CD4-positive, alpha-beta T cell treated with Interleukin-4 for 4 hours (primary cell): ENCODE measurements at places on chromosomes 16 and 17.

DNA sequence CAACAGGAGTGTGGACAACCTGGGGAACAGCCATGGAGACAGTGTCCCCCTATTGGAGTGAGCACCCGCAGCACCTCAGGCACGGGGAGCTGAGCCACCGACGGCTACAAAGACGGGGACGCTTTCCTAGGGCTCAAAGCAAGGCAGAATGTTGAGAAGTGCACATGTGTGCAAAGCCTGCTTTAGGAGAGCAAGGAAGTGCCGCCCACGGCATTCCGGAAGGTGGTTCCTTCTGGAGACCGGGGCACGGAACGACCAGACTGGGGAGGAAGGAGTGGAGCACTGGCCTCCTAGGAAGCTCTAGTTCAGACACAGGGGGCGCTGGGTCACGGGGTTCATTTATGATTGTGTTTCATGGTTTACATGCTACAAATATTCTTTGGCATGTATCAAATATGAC lies 52.2 kb downstream of the TBC1D16 start:
- no peak for DNase-seq

DNA sequence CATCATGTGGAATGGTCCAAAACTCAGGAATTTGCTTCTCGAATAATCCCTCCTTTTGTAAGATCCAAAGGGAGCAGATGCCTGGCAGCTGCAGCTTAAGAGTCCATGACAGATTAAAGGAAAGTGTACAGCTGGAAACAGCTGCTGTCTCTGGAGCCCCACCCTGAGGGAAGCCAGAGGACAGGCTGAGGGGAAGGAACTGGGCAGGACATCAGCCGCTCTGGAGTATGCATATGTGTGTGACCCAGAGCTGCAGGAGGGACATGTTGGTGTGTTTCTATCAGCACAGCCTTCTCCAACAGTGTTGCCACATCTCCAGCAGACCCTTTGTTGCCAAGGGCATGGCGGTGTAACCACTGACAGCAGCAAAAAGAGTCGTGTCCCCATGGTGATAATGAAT lies 46.2 kb downstream of the CYB561 start:
- DNase-seq: no peak

- DNase-seq: no peak
Observed at GRCh38 chr17:19384723-19385391, 2.1 kb downstream of the MFAP4 start.

DNA sequence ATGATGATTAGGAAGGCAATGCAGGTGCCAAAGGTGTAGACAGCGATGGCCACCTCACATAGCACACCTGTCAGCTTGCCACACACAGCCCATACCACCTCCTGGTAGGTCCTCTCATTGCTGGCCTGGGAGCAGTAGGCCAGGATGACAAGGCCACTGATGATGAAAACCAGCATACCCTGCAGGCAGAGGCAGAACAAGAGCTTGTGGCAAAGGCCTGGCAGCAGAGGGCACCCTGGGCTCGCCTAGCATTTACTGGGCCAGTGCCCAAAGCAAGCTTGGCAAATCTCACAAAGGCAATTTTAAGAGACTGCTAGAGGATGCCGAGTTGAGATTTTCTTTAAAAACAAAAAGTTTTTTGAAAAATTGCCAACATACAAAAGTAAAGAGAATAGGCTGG lies 5.9 kb downstream of the SLC38A7 start:
- DNase-seq: no peak

DNA sequence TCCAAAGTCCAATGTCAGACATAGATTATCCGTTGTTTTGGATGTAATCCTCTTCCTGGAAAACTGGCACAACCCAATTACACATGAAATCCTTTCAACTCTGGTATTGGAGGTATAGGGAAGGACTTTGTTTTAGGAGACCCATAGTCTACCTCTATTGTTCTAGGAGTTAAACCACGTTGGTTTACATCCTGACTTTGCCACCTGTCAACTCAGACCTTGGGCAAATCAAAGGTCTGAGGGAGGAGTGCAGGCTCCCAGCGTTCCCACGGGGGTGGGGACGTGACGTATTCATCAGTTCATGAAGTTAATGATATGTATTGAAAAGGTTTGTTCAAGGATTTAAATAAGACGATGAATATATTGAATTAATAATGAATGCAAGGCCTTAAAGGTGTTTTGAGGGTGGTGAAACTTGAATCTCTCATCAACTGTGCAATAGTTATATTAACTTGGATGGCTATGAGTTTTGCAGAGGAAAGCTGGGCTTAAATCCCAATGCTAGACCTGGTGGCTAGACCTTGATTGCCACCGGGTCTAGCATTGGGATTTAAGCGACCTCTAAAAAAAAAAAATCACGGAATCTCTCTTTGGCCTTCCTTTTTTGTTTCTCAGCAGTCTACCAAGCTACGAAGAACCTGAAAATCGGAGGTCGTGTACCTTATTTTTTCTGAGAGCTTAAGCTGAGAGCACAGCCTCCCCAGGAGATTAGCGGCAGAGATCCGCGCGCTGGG lies 744 bp upstream of the NF1 start:
- no peak for DNase-seq

DNA sequence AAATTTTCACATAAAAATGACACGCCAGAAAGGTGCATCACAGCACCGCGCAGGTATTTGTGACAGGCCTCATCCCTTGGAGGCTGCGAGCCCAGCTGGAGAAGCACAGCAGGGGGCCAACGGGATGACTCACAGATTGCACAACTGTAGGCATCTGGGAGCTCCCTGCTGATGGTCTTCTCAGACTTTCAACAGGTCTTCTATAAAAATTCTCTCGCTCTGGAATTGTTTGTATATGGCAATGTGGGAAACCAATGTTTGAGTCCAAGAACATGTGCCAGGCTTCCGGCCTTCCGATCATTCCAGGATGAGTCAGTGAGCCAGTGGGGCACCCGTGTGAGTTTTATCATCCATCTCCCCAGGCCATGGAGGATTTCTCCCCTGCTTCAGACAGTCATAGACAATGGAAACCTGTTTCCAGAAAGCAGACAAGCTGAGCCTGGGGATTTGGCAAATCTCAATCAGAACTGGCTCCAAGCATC lies 24.1 kb upstream of the ADORA2B start:
- DNase-seq: no peak

DNA sequence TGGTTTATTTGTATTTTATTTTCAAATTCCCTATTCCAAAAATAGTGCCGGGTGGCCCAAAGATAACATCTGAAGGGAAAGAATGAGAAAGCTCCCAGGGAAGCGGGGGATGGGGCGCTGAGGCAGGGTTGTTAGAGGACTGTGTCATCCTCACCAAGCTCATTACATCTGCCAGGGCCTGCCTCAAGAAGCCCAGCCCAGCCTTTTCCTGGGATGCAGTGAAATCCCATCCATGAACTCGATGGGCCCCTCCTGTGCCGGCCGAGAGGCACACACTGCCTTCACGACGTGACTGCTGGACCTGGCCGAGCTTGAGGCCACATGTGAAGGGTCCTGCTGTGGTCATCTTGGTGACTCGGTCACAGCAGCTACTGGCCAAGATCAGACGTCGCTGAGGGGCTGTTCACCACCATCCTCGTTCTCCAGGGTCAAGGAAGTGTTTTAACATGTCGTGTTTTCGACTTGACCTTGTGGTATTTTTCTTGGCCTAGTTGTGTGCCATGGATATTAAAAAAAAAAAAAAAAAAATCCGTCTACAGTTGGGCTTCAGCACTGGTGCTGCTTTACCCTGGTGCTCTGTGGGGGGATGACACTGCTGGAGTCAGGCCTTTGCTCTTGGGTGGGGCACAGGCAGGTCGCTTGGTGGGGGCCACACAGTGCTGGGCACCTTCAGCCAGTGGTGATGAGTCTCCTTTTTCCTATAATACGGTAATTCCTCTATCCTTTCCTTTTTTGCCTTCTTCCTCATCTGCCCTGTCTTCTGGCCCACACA lies 4.9 kb downstream of the TIMM22 start:
- no peak for DNase-seq

GRCh38 chr16:51166541-51166940 lies 15.5 kb upstream of the SALL1 start:
- no peak for DNase-seq

GRCh38 chr17:34997355-34997862 lies 17.1 kb downstream of the LIG3 start:
- no peak for DNase-seq

- no peak for DNase-seq
Observed at GRCh38 chr17:44076716-44077594, 6.4 kb downstream of the G6PC3 start.

GRCh38 chr17:82449131-82449882 lies 1.2 kb downstream of the CYBC1 start:
- DNase-seq: peak; percentile 69

- DNase-seq: no peak
Observed at GRCh38 chr16:61295311-61295710, 740.9 kb downstream of the CDH8 start.

DNA sequence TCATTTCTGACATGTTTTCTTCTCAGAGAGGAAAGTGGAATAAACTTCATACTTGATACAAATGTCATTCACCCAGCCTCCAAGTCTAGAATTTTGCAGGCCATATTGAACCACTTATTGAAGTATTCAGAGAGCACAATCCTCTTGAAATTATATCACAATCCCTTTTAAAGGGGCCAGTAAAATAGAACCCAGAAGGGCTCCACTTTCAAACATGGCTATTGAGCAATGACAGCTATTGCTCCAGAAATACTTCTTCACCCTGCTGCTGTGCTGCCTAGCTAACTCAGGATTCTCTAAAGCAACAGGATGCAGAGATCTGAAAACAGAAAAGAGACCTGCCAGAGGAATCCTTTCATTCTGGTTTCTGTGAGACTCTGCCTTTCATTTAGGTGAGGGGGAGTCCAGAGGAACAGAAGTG lies 275.0 kb upstream of the CDH5 start:
- DNase-seq: no peak

GRCh38 chr16:49859125-49859811 lies 3.4 kb upstream of the ZNF423 start:
- DNase-seq: no peak

GRCh38 chr17:52297230-52298010 lies 138.9 kb upstream of the CA10 start:
- DNase-seq: no peak

GRCh38 chr17:8382880-8383142 lies 182 bp downstream of the RPL26 start:
- DNase-seq: no peak

- no peak for DNase-seq
Observed at GRCh38 chr17:46930051-46930450, 7.1 kb downstream of the GOSR2 start.

DNA sequence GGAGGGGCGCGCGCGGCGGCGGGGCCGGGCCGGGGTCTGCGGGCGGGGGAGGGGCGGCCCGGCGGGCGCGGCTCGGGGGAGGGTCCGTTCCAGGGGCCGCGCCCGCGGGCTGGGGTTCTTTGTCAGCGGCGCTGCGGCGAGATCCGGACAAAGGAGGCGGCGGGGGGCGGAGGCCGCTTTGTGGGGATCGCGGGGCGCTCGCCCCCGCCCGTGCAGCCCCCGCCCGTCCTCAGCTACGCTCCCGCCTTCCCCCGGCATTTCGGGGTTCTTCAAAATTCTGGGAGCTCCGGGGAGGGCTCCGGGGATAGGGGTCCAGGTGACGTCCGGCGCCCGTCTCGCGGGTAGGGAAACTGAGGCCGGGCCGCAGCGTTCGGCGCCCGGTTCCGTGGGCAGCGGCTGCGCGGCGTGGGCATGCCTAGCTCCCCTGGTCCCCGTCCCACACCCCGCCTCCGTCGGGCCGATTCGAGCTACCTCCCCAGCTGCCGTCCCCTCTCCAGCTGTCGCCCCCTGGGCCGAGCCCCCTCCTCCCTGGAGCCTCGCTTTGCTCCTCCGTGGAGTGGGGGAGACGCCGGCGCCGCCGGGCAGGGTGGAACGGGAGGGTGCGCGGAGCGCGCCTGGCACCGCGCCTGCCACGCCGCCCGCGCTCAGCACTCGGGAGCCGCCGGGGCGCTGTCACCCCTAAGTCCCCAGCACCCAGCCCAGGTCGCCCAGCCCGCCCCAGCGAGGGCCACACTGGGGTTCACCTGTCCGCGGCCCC lies 546 bp downstream of the SNN start:
- no peak for DNase-seq

DNA sequence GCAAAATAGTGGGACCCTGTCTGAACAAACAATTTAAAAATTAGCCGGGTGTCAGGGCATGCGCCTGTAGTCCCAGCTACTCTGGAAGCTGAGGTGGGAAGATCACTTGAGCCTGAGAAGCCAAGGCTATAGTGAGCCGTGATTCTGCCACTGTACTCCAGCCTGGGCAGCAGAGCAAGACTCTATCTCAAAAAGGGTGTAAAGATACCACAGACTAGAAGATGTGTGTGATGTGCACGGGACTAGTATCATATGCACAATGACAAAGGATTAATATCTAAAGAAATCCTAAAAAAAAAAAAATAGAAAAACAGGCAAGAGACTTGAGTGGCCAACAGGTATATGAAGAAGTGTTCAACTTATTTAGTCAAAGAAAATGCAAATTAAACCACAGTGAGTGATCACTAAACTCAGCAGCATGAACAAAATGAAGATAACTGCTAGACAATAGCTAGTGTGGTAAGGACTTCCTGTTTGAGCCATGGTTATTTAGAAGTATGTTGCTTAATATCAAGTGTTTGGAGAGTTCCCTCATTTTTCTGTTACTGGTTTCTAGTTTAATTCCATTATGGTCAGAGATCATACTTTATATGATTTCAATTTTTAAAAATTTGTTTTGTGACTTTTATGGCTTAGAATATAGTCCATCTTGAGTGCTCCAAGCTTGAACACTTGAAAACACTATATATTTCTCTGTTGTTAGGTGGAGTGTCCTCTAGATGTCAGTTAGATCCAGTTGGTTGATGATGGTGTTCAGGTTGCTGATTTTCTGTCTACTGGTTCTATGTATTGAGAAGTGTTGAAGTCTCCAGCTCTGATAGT lies 14.7 kb upstream of the SLX4 start:
- DNase-seq: peak; percentile 55

DNA sequence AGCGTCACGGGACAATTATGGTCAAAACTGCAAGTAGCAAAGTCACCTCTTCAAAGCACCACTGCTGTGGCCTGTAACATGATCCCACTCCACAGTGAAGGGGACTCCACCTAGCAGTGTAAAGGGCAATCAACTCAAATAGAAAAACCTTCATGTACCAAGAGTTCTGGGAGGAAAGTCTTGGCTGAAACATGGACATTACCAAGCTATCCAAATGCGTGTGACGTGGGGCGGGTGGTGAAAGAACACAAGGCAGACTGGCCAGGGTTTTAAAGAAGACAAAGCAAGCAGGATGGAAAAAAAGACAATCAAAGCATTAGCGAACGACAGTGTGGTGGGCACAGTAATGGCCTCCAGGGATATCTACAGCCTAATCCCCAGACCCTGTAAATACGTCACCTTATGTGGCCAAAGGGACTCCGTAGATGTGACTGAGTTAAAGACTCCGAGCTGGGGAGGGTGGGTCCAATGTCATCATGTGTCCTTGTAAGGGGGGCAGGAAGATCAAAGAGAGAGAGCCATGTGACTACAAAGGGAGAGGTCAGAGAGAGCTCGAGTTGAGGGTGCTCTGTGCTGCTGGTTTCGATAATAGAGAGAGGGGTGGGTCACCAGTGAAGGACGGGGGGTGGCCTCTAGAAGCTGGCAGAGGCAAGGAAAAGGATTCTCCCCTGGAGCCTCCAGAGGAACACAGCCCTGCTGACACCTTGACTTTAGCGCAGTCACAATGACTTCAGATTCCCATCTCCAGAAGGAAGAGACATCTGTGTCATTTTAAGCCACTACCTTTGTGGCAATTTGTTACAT lies 6.0 kb downstream of the HSDL1 start:
- DNase-seq: no peak
